ENCODE measurements at places on chromosomes 16 and 17.

DNA sequence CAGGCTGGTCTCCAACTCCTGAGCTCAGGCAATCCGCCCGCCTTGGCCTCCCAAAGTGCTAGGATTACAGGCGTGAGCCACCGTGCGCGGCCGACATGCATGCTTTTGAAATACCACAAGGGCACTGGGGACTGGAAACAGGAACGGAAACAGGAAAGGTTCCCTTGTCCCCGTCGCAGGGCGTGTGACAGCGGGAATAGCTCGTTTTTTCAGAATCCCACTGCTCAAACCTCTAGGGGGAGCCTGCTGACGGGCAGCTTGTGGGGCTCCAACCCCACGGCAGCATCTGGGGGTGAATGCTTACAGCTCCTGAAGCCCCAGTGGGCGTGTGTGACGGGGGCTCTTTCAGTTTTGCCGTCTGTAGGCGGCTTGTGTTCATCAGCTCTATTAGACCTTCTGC lies 18.8 kb upstream of the ASGR2 start:
- DNase-seq, result peak; percentile 47

GRCh38 chr16:20976576-20976975 lies 76.0 kb downstream of the LYRM1 start:
- DNase-seq, result no peak

GRCh38 chr17:55053855-55054254 lies 85.3 kb downstream of the STXBP4 start:
- no peak for DNase-seq

GRCh38 chr16:81987706-81988105 lies 23.6 kb downstream of the SDR42E1 start:
- no peak for DNase-seq

GRCh38 chr17:73667181-73667959 lies 23.1 kb upstream of the SDK2 start:
- DNase-seq, result peak; percentile 34

DNA sequence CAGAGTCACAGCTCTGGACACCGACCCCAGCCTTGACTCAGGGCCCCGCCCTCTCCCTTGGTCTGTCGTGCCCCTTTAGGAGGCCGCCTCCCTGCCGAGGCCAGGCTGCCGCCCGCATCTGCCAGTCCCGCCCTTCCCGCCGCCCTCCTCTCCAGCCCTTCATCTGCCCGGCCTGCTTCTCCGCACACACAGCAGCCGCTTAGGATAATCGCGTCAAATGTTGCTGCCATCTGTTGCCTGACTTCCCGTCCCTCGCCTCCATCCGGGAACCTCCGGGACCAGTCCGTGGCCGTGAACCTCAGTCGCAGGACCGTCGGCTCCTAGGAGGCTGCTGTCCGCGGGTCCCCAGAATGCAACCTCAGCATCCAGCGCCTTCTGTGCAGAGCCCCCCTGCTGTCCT lies 11.9 kb downstream of the GSE1 start:
- DNase-seq, result no peak

DNA sequence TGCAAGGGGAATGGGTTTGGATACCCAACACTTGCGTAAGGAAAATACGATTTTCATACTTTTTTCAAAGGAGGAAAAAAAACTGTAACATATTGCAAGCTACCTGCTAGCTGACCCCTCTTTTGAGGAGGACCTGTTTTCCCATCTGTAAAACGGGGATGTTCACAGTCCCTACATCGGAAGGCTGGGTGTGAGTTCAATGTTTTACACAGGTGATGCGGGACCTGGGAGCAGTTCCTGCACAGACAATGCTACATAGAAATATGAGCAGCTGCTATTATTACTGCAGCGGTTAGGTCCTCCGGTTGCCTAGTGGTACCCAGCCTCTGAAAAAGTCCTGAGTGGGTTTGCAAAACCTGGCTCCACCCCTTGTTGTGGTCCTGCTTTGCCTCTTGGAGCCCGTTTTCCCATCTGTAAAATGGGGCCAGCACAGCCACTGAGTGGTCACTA lies 3.5 kb downstream of the SOCS1 start:
- DNase-seq, result no peak
